ENCODE measurements at places on chromosomes 2 and 18.

DNA sequence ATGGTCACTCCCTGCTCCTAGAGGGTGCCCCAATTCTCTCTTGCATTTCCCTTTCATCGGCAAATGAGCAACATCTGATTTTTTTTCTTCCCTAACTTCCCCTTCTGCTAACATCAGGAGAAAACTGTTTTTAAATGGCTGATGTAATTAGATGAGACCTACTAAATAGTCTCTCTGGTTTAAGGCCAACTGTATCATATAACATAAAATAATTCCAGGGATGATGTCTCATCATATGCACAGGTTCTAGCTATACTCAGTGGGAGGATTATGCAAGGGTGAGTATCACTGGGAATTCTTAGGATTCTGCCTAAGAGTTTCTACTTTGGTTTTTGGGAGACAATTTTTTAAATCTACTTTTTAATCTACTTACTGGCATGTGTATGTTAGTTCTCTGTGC lies 193.4 kb downstream of the PARD3B start:
- DNase-seq, result no peak

DNA sequence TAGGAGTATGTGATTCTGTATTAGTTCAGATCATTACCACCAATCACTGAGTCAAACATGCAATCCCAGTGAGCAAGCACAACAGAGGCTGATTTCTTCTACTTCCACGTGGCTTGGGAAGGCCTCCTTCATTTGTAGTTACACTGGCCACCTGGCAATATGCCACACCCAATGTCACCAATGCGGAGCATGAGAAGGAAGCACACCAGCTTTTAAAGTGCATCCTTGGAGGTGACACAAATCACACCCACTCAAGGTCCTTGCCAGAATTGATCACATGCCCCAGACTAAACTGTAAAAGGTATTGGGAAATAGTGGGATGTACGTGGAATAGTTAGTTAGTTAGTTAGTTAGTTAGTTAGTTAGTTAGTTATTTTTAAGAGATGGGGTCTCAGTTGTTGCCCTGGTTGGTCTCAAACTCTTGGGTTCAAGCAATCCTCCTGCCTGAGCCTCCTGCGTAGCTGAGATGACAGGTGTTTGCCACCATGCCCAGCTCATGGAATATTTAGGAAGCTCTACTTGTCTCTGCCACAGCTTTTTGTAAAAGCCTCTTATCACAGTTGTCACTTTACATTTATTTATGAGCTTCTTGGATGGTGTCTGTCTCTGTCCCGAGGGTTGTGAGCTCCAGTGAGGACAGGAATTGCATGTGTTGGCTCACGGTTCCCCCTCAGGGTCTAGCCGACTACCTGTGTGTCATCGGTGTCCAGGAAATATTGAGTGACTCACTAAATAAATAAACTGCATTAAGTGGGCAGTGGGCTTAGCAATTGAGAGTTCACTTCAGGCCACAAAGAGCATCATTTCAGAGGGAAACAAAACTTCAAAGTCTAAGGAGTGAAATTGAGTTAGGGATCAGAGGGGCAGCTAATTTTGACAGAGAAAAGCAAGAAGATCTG lies 28.1 kb upstream of the CAB39 start:
- DNase-seq, result no peak

- peak; percentile 77 for DNase-seq
Observed at GRCh38 chr2:133755480-133756300, 187.4 kb upstream of the NCKAP5 start.

GRCh38 chr2:88187038-88187676 lies 17.0 kb downstream of the THNSL2 start:
- no peak for DNase-seq

DNA sequence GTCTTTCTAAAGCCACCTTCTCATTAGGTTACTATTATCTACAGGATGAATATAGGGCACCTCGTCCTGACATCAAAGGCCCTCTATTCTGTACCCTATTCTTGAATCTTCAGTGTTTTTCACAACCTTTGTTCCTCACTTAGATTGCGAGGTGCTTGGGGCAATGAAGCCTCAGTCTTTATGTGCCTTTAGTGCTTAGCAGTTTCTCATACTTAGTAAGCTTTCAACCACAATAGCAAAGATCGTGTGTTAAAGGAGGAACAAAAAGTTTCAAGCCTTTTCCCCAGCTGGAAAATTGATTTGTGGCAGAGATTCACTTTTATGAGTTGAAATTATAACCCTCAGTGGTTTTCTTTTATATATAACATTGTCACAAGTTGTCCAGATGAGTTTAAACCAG lies 226.9 kb downstream of the MYO3B start:
- no peak for DNase-seq

- DNase-seq, result no peak
Observed at GRCh38 chr18:54957296-54957832, 1.9 kb downstream of the CCDC68 start.

DNA sequence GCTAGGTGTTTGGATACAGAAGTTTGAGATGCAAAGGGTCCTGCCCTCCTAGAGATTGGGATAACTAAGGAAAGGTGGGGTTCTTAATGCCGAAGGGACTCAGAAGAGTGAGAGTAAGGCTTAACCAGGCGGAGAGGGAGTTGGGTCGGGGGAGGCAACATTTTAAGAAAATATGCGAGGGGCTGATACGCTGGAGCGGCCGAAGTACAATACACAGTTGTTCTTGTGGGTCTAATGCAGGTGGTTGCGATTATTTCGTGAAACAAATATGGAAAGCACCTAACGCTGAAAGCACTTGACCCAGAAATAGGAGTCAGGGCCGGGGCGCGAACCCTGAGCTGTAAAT lies 344 bp upstream of the MRPL33 start:
- no peak for DNase-seq

DNA sequence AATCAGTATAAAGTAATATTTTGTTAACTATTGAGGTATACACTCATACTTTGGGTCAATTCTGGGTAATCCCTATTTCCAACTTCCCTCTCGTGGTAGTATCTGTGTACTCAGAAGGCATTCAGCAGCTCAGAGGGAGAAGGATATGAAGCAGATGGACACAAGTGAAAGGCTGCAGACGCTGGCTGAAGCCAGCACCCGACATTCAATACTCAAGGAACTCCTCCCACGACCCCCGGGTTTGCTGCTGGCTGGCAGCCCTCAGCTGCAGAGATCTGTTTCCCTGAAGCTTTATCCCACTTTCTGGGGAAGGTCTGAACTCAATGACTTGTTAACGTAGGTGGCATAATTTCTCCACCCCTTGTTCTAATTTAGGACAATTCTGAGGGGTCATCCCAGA lies 847.3 kb upstream of the SOX11 start:
- no peak for DNase-seq

GRCh38 chr18:34258176-34258575 lies 33.5 kb upstream of the NOL4 start:
- no peak for DNase-seq

DNA sequence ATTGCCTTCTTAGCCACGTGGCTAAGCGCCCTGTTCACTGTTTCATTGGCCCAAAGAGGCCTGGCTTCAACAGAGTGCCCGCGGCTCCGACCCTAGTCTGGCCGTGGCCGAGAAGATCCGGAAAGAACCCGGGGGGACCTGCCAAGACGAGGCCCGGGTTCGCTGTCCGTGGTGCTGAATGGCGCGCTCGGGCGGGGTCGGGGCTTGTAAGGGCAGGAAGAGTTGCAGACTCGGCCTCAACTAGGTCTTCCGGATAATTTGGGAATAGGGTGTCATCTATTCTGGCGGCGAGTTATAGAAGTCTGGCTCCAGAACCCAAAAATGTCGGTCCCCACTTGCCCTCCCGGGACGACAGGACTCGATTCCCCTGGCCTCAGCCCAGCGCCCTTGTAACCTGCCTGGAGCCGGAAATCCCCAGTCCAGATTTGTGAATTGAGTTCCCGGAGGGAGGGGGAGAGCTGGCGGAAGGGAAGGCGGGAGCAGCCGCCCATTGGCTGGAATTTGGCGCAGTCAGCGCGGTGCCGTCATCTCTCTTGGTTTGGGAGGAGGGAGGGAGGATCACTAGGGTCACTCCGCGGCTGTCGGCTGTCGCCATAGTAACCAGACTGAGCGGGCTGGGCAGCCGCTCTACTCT lies 3.5 kb downstream of the CDK5R2 start:
- DNase-seq, result no peak

DNA sequence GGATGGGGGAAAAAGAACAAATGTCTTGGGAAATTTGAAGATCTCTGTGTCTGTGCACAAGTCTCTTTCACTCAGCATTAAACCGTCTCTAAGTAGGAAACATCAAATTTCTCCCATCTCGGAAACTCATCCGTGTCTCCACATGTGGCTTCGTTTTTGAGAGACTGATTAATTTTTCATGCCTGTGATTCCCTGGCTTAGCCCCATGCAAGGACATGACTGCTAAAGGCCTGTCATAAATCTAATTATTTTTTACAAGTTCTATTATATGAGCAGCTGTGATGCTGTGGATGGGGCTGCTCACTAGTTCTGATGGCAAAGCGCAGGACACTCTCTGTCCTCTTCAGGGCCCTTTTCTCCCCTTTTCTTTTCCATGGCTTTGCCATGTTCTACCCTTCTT lies 129.1 kb downstream of the RGPD3 start:
- no peak for DNase-seq

Data from GM04504 (cell line).